ENCODE measurements at places on chromosomes 12 and 14.

DNA sequence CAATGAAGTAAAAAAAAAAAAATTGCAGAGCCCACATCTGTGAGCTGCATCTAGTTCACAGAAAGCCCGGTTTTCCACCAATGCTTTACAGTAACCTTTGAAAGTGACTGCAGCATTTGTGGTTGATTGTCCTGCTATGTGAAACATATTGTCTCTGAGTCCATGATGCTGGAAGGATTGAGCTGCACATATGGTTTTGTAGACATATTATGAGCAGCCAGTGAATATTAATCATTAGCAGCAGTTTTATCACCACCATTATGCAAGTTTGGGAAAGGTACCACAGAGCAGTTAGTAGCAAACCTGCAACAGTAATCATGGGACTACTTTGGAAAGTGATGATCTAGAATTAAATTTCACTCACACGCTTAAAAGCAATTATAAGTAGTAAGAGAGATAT is 151.5 kb upstream of the PRICKLE1 start:
- no peak for DNase-seq

DNA sequence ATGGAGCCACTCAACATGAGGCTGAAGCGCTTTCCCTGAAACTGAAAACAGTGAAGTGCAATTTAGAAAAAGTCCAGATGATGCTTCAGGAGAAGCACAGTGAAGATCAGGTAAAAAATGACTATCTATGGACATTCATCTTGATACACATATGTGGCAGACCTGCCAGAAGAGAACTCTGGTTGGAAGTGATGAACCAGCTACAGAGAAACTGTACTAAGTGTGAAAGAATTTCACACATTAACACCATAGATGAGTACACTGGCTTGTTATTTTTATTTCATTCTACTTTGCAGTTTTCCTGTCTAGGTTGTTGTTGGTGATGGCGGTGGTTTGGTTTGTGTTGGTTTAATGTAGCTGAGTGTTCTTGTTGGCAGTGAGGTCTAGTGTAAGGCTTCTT is 174.7 kb downstream of the ESR2 start:
- DNase-seq: no peak

GRCh38 chr12:45828402-45828801 is 98.9 kb downstream of the ARID2 start:
- no peak for DNase-seq

GRCh38 chr14:32731249-32731648 is 207.4 kb upstream of the NPAS3 start:
- DNase-seq: no peak

DNA sequence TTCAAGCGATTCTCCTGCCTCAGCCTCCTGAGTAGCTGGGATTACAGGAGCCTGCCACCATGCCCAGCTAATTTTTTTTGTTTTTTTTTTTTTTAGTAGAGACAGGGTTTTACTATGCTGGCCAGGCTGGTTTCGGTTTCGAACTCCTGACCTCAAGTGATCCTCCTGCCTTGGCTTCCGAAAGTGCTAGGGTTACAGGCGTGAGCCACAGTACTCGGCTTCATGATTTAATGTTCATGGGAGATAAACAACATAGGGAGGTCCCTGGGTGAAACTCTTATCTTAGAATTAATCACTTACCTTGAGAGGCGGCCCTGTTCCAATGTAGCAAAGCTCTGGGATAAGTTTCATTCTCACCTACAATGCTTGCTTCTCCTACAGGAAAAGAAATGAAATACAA is 48.3 kb downstream of the SEL1L start:
- no peak for DNase-seq

- no peak for DNase-seq
Measured at GRCh38 chr12:114287821-114288525, 118.0 kb downstream of the TBX5 start.

GRCh38 chr12:47730341-47730744 is 5.1 kb upstream of the ENDOU start:
- no peak for DNase-seq

DNA sequence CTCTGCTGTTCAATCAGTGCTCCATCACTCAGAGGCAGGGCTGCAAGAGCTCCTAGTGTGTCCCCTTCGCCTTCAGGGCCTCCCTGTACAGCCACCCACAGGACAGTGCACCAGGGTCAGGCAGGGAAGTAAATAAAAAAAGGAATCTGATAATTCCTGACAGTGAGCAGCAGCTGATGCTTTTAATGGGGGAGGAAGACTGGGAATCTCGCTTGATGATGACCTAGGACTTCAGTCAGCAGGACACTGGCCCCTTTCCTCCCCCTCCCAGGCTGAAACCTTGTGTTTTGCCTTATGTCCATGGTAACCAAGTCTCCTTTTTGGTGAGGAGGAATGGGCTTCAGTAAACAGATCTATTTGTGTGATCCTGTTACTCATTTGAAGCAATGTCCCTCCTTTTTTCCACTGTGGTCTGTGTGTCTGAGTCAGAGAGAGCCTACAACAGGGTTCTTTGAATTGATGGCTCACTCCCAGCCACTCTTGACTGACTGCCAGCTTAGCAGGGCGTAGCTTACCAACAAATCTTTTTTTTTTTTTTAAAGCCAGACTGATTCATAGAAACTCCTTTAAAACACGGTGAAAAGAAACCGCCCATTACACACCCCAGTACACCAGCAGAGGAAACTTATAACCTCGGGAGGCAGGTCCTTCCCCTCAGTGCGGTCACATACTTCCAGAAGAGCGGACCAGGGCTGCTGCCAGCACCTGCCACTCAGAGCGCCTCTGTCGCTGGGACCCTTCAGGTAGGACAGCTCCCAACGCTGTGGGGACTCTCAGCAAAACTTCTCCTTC is at the start of gene EMP1:
Gene EMP1 (plus strand): TSS at position 597 of the 792 bp plus-strand sequence. CDS start 14,785 bp downstream, outside the sequence.
- peak; percentile 81 for DNase-seq

- no peak for DNase-seq
Measured at GRCh38 chr14:32559590-32559989, 230.5 kb downstream of the AKAP6 start.

DNA sequence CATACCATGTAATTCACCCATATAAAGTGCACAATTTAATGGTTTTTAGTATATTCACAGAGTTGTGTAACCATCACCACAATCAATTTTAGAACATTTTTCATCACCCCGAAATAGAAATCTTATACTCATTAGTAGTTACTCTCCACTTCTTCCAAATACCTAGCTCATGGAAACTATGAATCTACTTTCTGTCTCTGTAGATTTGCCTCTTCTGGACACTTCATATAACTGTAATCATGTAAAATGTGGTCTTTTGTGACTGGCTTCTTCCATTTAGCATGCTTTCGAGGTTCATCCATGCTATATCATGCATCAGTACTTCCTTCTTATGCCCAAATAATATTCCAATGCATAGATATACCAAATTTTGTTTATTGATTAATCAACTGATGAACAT is 10.8 kb downstream of the DNAI7 start:
- no peak for DNase-seq

- no peak for DNase-seq
Measured at GRCh38 chr14:77364146-77364545, 12.7 kb downstream of the TMED8 start.

DNA sequence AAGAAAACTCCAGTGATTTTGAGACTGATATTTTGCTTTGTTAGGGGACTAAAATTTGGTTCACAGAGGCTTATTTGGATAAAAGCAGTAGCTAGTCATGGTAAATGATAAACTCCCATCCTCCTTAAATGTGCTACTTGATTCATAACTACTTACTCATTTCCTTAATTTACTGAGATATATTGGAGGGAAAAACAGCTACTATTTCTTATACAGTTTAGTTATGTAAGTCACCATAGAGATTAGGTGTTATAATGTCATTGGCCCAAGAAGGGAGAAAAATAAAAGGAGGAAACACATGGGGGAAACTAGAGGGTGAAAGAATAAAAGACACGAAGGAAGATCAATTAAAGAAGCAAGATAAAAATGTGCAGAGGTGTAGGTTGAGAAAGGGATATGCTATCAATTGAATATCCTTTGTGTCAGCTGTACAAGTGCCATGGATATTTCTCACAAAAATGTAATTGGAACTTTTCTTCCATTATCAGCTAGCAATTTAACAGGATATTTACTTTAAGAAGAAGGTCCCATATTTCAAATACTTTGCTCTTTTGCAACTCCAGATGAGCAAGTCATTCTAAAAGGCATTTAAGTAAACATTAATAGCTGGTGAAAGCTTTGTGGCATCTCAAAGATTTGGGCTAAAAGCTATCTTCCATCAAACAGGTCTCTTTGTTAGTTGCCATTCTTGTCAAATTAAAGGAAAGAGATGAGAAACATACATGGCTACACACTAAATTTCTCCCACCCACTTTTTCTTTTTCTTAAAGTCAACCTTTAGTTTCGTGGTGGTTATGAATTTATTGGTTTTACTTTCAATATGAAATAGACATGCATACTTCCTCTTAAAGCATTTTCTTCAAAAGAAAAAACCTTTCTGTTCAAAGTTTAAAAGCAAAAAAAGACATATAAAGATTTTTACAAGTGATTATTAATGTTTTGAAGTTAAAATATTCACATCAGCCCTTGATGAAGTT is 439.5 kb downstream of the CCER1 start:
- DNase-seq: no peak

DNA sequence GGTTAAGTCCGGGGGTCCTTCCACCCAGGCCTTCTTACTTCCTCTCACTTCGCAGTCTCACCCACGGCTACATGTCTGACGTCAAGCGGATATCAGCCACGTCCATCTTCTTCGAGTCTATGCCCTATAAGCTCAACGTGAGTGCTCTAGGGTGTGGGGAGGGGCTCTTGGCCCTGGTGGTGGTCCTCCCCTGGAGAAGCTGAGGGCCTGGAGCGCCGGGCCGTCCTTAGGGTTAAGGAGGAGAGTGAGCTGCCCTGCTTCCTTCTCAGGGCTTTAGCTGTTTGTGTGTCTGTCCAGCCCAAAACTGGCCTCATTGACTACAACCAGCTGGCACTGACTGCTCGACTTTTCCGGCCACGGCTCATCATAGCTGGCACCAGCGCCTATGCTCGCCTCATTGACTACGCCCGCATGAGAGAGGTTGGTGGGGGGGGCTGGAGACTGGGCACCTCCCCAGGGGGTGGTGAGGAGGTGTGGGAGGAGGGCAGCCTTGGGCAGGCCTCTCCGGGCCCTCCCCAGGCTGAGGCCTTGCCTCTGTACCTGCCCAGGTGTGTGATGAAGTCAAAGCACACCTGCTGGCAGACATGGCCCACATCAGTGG is 2.7 kb downstream of the SHMT2 start:
- no peak for DNase-seq

DNA sequence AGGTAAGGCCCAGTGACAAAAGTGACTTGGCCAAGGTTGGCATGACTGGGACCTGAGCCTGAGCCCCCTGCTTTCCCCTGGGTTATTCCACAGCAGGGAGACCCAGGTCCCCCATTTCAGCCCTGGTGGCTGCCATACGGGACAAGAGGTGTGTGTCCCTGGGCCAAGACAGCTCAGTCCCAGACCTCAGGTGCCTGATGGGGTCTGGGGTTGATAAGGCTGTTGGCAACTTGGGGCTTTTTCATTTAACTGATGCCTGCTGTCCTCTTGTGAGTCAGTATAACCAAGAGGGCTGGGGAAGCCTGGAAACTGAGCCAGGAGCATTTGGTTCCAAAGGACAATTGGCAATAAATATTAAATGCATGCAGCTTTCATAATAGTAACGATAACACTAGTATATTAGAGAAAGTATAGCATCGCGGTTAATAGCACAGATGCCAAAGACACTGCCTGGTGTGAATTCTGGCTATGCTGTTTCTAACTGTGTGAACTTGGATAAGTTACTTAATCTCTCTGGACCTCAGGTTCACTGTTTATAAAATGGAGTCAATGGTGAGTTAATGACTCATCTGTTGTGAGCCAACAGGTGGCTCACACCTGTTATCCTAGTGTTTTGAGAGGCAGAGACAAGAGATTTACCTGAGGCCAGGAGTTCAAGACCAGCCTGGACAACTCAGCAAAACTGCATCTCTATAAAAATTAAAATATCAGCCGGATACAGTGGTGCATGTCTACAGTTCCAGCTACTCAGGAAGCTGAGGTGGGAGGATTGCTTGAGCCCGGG is 898 bp downstream of the SDSL start:
- no peak for DNase-seq

DNA sequence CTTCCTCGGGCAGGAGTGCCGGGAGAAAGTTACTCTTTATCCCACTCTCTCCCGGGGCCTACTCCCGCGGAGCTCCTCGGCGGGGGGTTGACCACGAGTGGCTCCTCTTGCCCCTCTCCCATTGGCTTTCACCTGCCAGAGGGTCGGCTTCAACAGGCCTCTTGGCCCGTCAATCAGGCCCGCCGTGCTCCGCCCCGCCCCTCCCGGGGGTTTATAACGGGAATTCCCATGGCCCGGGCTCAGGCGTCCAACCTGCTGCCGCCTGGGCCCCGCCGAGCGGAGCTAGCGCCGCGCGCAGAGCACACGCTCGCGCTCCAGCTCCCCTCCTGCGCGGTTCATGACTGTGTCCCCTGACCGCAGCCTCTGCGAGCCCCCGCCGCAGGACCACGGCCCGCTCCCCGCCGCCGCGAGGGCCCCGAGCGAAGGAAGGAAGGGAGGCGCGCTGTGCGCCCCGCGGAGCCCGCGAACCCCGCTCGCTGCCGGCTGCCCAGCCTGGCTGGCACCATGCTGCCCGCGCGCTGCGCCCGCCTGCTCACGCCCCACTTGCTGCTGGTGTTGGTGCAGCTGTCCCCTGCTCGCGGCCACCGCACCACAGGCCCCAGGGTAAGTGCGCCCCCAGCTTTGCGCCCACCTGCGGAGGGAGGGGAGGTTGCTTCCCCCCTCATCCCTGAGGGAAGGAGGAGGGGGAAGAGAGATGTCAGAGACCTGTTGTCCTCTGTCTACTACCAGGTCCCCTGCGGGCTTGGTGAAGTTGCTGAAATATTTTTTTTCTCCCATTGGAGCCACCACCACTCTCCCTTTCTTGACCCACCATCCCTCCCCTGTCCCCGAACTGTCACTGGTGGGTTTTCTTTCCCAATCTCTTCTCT is at the start of gene SMOC1:
Gene SMOC1 (plus strand): TSS at position 242 of the 869 bp plus-strand sequence. CDS start 263 bp downstream, at position 505.
- no peak for DNase-seq

- DNase-seq: no peak
Measured at GRCh38 chr12:54273981-54274380, 5.9 kb downstream of the CBX5 start.

DNA sequence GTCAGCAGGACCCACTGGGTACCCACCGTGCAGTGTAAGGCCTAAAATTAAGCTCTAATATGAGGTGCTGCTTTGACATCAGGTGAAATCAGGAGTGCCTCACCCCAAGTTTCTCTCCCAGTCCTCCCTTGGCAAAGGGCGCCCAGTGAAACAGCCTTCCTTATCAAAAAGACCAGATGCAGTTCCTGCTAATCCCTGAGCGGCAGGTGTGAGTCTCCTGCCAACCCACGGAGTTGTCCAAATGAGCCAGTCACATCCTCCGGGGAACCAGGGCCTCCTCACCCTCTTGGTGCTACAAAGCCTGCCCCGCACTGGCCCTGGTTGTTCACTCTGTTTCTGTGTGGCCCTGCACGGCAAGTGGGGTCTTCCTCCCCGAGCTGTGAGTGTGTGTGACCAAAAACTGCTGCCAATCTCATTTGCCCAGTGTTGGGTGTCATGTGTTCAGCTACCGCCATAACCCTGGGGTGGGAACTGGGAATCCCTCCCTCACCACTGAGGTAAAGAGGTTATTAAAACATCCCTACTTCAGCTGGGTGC is 20.2 kb upstream of the P2RX4 start:
- DNase-seq: no peak

- DNase-seq: no peak
Measured at GRCh38 chr12:109553906-109554500, 19.3 kb downstream of the MMAB start.

GRCh38 chr12:56040963-56041551 is 661 bp upstream of the RPS26 start:
- no peak for DNase-seq

Measured in upper lobe of right lung (tissue), 1 donor.